ENCODE measurements at places on chromosomes 2 and 18. TPM values are rescaled to one million over a fixed set of nuclear protein-coding genes. Genes with fewer than 3 reads are reported as not detected.
A peak's percentile ranks its signal among the peaks of the same experiment; 100 is the strongest.

- no peak for DNase-seq
These were observed 35.2 kb downstream of the ANKAR start for GRCh38 chr2:189709501-189710221.

The CYTIP gene
- total RNA-seq: 1.4 TPM

The MDH1B gene
- total RNA-seq: 2.2 TPM

The TNFAIP6 gene
- total RNA-seq: 43.1 TPM

The STK17B gene
- total RNA-seq: 140 TPM

- no peak for DNase-seq
These were observed 108.3 kb downstream of the CDH7 start for GRCh38 chr18:65859075-65859474.

- DNase-seq: no peak
These were observed 25.3 kb upstream of the SERTAD2 start for GRCh38 chr2:64678771-64679590.

GRCh38 chr18:48565105-48565504 lies 26.3 kb downstream of the CTIF start:
- no peak for DNase-seq

- no peak for DNase-seq
These were observed 675 bp upstream of the MLPH start for GRCh38 chr2:237486334-237486818.

The NPHP1 gene
- total RNA-seq: 7.6 TPM

DNA sequence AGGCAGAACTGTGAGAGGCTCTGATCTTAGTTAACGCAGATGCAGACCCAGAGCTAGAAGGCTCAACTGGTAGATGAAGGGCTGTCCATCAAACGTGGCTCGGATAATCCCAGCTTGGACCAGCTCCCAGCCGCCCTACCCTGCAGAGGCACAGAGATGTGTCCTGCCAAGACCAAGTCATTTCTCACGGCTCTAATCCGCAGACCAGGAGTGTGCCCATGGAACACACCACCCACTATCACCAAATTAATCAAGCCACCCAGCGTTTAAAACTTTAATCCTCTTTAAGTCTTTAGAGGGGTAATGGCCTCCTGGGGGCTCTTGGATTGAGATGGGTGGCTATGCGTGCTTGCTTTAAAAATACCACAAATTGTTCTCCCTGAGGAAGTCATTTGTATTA lies 17.5 kb downstream of the LYPD1 start:
- no peak for DNase-seq

- no peak for DNase-seq
These were observed 30.0 kb downstream of the THNSL2 start for GRCh38 chr2:88199912-88200682.

The MPHOSPH10 gene
- total RNA-seq: 17.0 TPM

- peak; percentile 72 for DNase-seq
These were observed 425 bp downstream of the ASB3 start for GRCh38 chr2:53786352-53786704.

The VWA3B gene
- total RNA-seq: 0.59 TPM

- DNase-seq: no peak
These were observed 85.5 kb upstream of the DTNA start for GRCh38 chr18:34624551-34624950.

DNA sequence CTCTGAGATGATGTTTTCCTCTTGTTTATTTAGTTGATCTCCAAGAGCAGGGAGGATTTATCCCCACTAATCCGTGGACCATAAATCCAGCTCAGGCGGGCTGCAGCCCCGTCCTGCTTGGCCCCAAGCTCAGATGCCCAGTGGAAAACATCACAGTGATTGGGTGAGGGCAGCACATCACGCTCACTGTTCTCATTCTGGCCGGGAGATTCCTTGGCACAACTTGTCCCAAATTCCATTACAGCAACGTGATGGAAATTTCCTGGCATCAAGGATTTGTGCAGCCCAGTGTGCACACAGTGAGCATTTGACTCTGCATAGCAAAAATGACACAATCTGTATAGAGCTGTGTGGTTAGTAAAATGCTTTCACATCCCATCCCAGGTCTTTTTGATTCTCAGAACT lies 96.8 kb downstream of the VAPA start:
- DNase-seq: peak; percentile 94

The TYMS gene
- 5.3 TPM for total RNA-seq

The CYS1 gene
- 0.36 TPM for total RNA-seq

DNA sequence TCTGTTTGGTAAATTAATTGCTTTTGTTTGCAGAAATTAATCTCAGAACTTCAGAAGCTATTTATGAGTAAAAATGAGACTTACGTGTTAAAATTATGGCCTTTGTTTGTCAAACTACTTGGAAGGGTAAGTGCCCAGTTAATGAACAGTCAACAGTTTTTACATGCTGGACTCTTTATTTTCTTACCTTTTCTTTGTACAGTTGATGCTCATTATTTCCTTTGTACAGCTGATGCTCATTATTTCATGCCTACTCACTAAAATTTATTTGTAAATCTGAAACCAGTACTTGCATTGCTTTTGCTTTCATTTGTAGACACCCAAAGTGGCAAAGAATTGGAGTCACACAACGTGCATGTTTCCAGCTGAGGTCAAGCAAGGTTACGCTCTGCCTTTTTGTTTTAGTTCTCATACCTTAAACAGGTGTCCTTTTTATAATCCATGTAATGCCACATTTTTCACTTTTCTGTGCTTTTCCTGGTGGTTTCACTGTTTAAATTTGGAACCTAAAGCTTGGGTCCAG lies 13.3 kb downstream of the RIF1 start:
- DNase-seq: no peak

DNA sequence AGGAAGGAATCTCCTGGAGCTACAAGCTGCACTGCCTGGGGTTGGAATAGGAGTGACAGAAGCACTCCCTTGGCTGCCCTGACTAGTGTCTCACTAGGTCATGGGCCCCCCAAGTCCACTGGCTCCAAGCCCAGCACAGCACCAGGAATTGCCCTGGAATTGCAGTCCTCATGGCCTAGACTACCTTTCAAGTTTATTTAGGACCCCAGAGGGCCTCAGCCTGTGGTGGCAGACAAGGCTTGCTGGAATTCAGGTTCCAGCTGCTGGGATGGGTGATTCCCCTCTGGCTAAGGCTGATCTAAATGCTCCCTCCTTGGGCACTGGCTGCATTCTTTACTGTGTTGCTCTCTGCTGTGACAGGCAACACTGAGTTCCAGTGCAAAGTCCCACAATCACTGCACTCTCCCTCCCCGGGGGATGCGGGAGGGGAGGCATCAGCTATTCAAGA lies 14.0 kb downstream of the STRADB start:
- peak; percentile 45 for DNase-seq

The MAB21L4 gene
- total RNA-seq: not detected

GRCh38 chr2:18949871-18950270 lies 360.5 kb upstream of the NT5C1B start:
- DNase-seq: no peak

DNA sequence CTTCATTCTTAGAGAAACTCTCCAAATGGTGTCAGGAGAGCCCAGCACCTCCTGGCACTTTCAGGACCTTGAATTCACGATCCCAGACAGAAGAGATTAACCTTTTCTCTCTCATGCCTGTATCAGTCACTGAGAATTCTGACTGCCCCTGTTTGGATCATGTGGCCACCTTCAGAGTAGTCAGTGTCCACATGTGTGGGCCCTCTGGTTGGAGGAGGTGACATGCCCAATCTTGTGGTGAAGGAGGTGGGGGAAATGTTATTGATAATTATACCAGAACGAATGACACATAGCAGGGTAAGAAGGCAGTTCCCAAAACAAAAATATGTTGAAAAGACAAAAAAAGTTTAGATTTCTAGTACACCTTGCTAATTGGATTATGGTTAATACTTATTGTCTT lies 31.7 kb downstream of the UBXN4 start:
- no peak for DNase-seq

DNA sequence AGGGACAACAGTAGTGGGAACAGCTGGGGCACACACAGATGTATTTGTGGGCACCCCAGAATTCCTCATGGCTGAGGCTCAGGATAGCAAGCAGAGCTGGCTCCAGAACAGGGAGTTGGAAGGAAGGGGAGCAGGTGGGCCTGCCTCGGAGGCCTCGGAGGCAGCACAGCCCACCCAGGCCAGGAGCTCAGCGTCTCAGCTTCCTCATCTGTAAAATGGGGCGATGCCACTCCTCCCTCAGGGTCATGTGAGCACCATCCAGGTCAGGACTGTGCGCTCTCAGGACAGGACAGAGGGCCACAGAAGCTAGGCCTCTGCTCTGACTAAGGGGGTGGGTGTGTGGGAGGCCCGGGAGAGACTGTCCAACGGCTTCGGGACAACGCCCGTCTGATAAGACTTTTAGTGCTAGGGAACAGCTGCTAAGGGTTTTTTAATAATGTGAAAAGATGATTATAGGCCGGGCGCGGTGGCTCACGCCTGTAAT lies 106.2 kb downstream of the HDAC4 start:
- DNase-seq: peak; percentile 35

DNA sequence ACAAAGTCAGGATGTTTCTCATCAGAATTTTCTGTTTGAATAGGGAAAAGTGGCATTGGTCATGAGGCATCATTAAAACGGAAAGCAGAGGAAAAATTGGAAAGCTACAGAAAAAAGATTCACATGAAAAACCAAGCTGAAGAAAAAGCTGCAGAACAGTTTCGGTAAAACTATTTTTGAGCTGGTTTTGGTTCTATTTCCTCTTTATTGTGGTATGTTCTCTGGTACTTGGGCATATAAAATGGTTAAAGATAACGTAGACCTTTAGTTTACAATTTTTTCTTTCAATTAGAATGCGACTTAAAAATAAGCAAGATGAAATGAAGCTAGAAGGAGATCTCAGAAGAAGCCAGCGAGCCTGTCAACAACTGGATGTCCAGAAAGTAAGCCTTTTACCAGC lies 7.6 kb downstream of the GPATCH11 start:
- no peak for DNase-seq

DNA sequence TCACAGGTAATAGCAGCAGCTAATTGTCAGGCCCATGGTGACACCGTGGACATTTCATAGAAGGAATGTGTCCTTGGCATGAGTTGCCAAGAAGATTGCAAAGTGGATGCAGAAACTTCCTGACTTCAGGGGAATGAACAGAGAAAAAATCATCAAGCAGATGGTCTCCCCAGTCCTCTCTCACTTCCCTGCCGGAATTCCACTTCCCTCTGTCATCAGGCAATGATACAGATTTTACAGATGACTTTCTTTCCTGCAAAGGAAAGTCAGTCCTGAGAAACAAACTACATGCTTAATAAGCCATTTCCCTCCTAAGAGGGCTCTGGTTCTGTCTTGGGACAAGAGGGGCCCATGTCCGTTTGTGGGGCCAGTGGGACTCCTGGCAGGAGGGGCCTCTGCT lies 45.7 kb downstream of the KCNF1 start:
- peak; percentile 53 for DNase-seq

The HTRA2 gene
- total RNA-seq: 51.8 TPM

GRCh38 chr18:49071317-49071716 lies 120.6 kb upstream of the SMAD7 start:
- DNase-seq: peak; percentile 56

GRCh38 chr2:56287974-56288373 lies 104.2 kb downstream of the CCDC85A start:
- DNase-seq: no peak

DNA sequence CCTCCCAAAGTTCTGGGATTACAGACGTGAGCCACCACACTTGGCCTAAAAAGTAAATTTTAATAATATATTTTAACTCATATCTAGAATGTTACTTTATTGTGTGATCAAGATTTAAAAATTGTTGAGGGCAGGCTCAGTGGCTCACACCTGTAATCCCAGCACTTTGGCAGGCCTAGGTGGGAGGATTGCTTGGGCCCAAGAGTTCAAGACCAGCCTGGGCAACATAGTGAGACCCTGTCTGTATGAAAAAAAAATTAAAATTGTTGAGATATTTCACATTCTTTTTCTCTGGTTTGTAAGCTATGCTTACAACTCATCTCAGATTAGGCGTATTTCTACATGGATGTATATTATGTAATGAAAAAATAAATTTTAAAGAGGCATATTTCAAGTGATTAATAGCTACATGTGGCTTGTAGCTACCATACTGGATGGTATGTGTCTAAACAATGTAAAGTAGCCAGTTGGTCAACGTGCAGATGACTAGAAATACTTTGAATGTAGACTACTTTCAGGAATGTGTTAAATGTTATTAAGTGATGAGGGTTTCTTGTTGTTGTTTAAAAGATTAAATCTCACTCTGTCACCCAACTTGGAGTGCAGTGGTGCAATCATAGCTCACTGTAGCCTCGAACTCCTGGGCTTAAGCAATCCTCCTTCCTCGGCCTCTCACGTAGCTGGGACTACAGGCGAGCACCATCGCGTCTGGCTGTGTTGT lies 5.9 kb downstream of the RAB10 start:
- DNase-seq: peak; percentile 73

DNA sequence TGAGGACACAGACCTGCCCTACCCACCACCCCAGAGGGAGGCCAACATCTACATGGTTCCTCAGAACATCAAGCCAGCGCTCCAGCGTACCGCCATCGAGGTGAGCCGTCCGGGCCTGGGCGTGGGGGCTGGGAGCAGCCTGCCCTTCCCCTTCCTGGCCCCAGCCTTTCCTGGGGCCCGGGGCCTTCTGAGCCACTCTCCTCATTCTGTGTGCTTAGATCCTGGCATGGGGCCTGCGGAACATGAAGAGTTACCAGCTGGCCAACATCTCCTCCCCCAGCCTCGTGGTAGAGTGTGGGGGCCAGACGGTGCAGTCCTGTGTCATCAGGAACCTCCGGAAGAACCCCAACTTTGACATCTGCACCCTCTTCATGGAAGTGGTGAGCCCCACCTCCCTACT lies 157.9 kb downstream of the DYSF start:
- peak; percentile 37 for DNase-seq

The TBC1D8 gene
- 13.4 TPM for total RNA-seq

DNA sequence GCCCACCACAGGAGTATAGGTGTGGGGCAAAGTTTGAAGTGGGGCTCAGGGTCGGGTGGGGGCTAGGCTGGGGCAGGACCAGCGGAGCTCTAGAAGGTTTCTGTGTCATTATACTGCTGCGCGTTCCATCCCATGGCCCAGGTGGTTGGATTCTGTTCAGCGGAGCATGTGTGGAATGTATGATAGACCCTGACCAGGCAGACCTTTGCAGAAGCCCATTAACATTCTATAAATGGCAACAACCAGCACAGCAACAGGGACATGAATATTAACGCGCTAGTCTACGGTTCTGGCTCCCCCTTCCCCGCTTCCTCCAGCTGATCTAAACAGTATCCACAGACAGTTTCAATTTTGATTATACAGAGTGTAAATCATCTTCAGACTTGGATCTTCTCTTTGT lies 4.1 kb upstream of the PRKCE start:
- no peak for DNase-seq

- no peak for DNase-seq
These were observed 358.7 kb upstream of the TNP1 start for GRCh38 chr2:217218269-217219163.

GRCh38 chr2:69033461-69034095 lies 20.6 kb downstream of the ANTXR1 start:
- no peak for DNase-seq

Measured in osteoblast (primary cell).